ENCODE measurements at places on chromosomes 3 and 15.

- DNase-seq, result no peak
Measured at GRCh38 chr15:63860155-63860554, 26.4 kb upstream of the HERC1 start.

DNA sequence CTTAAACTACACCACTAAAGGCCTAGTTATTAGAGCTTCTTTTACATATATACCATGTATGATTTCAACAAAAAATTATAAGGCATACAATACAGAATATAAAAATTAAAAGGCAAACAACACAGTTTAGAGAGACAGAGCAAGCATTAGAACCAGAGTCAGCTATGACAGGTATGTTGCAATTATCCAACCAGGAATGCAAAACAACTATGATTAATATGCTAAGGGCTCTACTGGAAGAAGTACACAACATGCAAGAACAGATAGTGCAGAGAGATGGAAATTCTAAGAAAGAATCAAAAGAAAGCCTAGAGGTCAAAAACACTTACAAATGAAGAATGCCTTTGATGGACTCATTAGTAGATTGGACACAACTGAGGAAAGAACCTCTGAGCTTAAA lies 39.6 kb downstream of the CCDC54 start:
- DNase-seq, result no peak

DNA sequence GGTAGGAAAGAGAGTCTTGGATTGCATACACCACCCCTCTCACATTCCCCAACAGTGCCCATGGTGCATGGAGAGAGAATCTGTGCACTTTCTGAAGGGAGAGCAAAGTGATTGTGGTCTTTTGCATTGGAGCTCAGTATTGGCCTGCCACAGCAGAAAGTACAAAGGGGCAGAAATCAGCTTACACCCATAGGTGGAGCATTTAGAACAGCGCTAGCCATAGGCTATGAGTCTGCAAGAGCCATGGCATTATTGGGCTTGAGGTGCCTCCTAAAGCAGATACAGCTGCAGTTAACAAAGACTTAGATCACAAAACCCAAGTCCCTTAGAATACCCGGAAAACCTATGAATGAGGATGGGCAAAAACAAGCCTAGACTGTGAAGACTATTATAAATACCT lies 21.8 kb downstream of the SI start:
- no peak for DNase-seq

DNA sequence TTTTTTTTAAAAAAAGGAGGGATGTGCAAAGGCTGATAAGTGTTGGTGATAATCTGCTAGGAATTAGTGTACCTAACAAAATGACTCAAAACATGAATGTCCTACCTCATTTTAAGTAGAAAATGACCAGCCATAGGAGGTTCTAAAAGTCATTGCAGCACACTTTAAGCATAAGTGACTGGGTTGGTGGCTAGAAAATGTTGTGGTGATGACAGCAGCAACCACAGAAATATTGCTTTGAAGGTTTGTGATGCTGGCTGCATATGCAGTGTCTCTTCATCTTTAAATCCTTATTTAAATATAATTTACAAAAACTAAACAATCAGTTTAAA lies 55.2 kb downstream of the CMSS1 start:
- DNase-seq, result no peak

- no peak for DNase-seq
Measured at GRCh38 chr3:143084856-143085731, 34.5 kb upstream of the CHST2 start.

GRCh38 chr3:170047133-170047404 lies 9.3 kb downstream of the GPR160 start:
- no peak for DNase-seq

DNA sequence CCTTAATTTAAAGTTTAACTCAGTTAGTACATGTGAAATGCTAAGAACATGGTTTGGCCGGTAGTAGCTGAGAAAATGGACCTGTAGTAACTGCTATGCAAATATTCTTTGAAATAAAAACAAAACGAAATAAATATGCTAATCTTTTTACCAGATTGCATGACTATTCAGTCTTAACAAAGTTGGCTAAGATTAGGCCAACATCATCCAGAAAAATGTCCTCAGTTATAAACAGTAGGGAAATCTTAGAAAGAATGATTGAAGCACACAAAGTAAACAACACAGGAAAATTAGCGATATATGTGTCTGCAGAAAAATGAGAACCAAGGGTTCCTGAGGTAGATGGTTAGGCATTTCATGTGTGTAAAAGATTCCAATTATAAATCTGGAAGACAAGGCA lies 832.1 kb downstream of the TUSC7 start:
- DNase-seq, result no peak

DNA sequence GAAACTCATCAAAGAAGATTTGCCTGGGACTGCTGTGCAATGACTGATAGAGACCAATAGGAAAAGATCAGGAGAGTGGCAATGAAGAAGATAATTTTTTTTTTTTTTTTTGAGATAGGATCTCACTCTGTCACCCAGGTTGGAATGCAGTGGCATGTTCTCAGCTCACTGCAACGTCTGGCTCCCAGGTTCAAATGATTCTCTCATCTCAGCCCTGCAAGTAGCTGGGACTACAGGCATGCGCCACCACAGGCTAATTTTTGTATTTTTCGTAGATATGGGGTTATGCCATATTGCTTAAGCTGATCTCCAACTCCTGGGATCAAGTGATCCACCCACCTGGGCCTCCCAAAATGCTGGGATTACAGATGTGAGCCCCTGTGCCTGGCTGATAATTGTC lies 116.9 kb upstream of the CCNL1 start:
- no peak for DNase-seq

DNA sequence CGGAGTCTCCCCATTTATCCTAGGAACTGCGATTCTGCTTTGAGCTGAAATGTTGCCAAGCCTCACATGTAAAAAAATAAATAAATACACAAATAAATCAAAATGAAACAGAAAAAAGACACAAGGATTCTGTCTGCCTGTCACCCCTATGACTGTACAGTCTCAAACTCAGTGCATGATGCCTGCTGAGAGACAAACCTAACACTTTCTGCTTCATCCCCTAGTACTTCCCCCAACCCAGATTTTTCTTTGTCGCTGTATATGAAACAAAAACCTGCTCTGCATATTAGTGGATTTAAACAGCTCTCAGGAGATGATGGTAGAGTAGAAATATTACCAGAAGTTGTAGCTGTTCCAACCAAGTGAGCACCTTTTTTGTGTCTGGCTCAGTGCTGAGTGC lies 530.7 kb upstream of the CFAP20DC start:
- no peak for DNase-seq

DNA sequence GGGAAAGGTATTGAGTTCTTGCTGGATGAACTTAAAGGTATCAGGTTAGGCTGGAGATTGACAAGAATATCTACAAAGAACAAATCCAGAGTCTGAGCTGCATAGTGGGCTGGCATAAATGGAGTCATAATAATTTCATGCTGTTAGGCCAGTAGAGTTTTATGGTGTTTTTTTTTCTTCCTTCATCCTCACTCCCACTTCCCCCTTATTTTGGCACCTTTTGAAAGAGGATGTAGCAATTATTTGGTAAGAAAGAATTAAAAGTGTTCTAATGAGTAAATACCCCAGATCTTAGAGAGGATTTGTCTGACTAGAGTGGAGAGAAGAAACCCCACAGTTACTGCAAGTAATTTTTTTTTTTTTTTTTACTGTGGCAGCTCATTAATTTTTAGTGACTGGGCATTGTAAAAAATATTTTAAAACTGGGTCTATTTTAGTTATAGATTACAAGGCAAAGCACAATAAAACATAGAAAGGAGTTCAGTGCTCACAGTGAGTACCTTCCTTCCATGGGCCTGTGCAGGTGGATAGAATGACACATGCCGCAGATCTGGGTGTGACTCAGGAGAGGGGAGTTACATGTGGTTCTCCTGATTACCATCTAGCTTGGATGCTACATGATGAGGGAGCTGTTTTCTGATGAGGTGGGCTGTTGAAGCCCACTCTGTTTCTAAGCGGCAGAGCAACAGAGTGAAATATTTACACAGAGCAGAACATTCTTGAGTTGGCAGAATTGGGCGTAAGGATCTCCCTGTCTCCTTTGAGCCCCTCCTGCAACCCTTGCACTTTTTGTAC lies 5.3 kb downstream of the EDEM1 start:
- DNase-seq, result no peak

- DNase-seq, result no peak
Measured at GRCh38 chr15:31584195-31584594, 257.6 kb downstream of the KLF13 start.
